Activated CD4-positive, alpha-beta T cell treated with anti-CD3 and anti-CD28 coated beads for 24 hours (primary cell): ENCODE measurements at places on chromosomes 1 and 21.

DNA sequence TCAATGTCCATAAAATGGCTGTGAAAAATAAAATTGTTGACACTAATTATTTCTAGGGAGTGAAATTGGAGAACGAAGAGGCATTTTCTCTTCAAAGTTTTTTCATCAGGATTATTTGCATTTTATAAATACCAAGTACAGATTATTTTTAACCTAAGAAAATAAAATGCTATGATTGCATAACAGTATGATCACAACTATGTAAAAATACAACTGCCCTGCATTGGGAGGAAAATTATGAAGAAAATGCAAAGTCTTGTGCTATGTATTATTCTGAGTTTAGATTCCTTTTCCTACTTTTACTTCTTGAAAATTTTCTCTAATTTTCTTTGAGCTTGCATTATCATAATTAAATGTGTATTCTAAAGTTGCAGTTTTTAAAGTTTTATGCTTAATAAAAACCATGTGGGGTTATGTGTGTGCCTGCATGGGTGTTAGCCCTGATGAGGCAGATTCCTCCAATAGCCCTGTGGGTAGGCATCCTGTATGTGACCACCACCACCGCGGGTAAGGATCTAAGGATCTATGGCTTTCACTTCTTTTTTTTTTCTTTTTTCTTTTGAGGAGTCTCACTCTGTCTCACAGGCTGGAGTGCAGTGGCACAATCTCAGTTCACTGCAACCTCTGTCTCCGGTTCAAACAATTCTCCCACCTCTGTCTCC lies 24.7 kb downstream of the STX6 start:
- DNase-seq = no peak

- no peak for DNase-seq
These were observed 356.4 kb downstream of the DISC1 start for GRCh38 chr1:231982871-231983587.

- DNase-seq = no peak
These were observed 63.6 kb upstream of the ERRFI1 start for GRCh38 chr1:8089535-8090228.

- no peak for DNase-seq
These were observed 245.1 kb downstream of the RHOU start for GRCh38 chr1:228980232-228980937.

DNA sequence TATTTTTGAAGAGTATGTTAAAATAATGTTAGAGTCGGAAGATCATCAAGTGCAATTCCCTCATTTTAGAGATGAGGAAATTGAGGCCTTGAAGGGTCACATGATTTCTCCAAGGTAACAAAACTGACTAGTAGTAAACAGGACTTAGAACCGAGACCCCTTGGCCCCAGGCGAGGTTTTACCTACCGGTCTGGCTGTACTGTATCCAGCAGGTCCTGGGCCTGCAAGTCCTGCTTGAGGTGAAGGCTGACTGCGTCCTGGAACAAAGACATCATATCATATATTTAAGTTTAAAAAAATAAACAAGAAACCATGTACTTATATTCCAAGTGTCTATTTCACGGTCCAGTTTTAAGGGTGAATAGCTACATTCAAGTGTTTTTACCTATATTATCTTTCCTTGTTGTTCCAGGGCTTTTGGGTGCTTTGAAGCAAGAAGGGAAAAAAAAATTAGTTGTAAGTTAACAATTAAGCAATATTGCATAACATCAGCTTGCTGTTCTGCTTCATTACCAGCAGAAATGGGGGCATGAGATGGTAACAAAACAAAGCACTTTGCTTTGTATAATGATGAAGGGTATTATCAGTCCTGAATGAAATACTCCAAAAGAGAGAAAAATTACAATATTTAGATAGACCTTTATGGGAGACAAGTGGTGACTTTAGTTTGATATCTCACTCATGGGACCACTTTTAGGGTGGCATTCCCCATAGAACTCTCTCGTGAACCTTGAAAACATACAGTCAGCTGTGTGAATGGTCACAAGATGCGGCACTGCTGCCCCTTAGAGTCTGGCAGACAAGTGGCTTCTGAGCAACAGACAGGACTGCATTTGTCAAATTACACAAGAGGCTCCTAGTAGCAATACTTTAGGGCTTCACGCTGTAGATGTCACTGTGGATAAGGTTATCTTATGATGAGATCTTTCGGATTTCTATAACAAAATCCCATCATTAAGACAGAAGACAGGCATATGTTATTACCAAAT lies 29.8 kb upstream of the CFAP298 start:
- no peak for DNase-seq

DNA sequence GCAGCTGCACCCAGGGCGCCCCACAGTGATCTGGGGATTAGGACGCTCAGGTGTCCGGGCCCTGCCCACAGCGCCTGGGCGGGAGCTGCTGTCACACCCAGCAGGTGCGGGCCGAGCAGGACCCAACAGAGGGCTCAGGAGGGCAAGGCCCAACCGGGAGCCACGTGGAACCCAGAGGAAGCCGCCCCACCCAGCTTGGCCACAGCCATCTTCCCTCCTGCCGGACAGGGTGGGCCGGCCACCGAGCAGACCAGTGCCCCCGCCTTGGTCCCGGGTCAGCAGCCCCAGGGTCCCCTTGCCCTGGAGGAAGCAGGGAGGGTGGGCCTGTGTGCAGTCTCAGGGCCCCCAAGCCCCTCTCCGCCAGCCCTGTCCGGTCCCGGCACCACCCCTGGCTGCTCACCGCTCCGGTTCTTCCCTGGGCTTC lies 6.3 kb upstream of the TTLL10 start:
- no peak for DNase-seq

DNA sequence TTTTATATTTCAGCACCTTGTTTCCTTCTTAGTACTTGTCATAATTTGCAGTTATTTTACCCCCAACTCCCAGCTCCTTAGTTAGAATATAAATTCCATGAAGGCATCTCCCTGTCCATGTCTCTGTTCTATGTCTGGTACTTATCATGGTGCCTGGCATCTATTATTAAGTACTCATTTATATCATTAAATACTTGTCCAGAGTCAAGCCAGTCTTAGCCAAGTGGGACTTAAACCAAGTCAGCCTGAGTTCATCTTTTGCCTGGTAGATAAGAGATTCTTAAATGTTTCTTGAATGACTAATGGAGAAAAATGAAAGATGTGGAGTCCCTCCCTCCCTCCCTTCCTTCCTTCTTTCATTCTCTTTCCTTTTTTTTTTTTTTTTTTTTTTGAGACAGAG lies 9.4 kb downstream of the SLC25A44 start:
- DNase-seq = no peak

GRCh38 chr1:223853748-223854147 lies 8.0 kb upstream of the TP53BP2 start:
- DNase-seq = no peak

DNA sequence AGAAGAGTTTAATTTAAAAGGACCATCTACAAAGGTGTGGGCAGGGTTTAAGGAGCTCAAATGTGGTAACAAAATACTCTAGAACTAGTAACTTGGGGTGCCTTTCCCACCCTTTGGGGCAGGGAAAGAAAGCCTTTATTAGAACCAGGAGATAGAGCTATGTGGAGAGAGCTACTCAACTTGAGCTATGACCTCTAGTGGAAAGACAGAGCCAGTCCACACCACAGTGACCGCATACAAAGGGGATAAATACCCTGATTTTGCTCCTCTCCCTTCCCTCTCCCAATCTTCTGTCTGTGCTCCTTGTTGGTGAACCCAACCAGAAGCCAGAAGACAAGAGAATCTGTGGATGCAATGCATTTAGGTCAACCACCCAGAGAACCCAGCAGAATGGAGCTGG lies 54.4 kb upstream of the JAK1 start:
- no peak for DNase-seq

DNA sequence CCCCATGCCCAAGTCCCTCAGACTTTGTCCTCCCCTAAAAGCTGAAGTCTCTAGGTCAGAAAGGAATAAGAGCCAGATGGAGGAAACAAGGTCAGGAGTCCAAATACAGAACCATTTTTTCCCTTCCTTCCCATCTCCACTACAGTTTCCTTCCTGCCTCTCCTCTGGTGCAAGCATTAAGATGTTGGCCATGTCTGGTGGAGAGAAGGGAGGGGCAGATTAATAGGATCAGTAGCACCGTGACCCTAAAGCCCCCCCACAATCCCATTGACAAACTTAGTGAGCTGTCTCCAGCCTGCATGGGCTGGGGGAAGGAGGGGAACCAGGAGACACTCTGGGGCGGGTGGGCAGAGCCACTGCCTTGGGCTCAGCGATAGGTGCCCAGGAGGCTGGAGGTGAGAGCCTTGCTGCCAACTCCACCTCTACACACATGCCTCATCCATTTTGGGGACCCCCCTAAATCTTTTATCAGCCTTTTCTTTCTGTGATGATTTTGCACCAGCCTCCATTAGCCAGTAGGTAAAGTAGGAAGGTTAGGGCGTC lies 59.8 kb downstream of the RHBG start:
- no peak for DNase-seq

- DNase-seq = no peak
These were observed 157.2 kb downstream of the DENND1B start for GRCh38 chr1:197618061-197618460.

GRCh38 chr1:232635778-232636356 lies 5.9 kb upstream of the SIPA1L2 start:
- no peak for DNase-seq

GRCh38 chr1:42250164-42250563 lies 84.9 kb downstream of the FOXJ3 start:
- DNase-seq = no peak

- no peak for DNase-seq
These were observed 24.3 kb downstream of the PER3 start for GRCh38 chr1:7808253-7808844.

GRCh38 chr1:171739656-171740055 lies 2.2 kb downstream of the VAMP4 start:
- DNase-seq = no peak

GRCh38 chr1:89780721-89781120 lies 40.1 kb upstream of the LRRC8D start:
- peak; percentile 12 for DNase-seq

GRCh38 chr1:112761714-112762480 lies 46.8 kb upstream of the PPM1J start:
- no peak for DNase-seq

DNA sequence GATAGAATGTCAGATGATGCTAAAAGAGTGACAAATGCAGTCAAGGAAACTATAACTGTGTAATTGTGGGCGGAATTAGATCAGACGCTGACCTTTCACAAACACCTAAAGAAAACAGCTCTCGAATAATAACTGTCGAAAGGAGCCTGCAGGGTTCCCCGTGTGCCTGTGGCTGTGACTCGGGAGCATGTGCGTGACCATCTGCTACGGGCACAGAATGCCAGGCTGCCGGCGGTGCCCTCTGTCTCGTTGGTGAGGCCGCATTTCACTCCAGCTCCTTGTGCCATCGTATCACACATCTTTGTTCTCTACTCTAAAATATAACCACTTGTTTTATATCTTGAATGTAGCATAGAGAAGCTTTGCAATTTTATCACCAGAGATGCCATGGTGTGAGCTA lies 267.8 kb upstream of the FMN2 start:
- no peak for DNase-seq

- no peak for DNase-seq
These were observed 273.3 kb downstream of the OLFM3 start for GRCh38 chr1:101723415-101723814.

DNA sequence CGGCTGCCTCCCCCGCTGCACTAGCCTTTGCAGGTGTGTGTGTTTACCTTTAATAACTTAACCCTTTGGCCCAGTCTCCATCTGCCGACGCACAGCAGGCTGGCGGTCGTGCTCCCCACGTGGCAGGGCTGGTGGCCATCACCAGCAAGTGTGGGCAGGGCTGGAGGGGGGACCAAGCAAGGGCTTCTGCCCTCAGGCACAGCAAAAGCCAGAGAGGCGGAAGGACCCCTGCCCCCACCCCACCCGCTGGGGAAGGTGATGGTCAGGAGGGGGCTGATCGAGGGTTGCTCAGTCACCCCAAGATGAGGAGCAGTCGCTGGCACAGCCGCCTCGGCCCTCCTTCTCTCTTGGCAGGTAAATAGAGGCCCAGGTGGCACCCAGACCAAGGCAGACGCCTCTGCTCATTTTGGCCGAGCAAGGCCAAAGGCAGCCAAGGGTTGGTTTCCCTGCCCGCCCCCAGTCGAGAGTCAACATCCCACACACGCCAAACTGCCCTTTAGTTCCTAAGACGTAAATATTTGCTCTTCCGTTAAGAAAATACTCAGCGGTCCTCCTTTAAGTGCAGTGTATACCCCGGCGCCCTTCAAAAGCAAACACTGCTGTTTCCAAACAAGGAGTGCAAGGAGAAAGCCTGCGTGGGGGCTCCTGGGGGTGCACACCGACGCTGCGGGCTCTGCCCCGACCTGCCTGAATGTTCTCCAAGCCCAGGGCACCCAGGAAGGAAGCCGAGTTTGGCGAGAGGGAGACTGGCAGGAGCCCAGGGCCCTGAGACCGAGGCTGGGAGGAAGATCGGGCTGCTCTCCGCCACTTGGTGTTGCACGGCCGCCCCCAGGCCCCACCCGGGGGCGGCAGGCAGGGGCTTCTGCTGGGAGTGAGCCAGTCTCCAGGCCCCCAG lies 82.7 kb downstream of the SIK1 start:
- DNase-seq = no peak

GRCh38 chr1:4171480-4172450 lies 271.7 kb upstream of the C1orf174 start:
- no peak for DNase-seq

DNA sequence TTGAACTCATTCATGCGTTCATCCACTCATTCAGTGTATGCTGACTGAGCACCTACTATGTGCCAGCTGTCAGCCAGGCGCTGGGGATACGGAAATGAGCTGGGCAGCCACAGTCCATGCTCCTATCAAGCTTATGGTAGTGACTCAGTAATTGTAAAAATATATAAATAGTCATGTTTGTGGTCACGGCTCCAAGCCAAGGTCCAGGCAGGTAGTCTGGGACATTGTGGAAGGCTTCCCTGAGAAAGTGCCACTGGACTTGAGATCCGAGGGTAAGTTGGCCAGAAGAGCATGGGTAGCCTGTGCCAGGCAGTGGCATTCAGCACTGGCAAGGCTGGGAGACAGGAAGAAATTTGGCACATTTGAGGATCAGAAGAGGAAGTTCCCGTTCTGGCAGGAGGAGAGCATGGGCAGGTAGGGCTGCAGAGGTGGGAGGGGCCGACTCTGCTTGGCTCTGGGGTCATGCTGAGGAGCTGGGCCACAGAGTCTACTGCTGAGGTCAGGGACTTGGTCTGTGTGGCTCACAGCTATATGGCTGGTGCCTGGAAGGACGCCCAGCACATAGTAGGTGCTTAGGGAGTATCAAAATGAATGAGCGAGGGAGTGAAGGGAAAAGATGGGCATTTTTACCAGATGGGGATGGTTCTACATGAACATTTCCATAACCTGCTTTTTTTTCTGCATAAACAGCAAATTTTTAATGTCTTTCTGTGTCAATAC lies 6.9 kb downstream of the PTPRF start:
- no peak for DNase-seq

DNA sequence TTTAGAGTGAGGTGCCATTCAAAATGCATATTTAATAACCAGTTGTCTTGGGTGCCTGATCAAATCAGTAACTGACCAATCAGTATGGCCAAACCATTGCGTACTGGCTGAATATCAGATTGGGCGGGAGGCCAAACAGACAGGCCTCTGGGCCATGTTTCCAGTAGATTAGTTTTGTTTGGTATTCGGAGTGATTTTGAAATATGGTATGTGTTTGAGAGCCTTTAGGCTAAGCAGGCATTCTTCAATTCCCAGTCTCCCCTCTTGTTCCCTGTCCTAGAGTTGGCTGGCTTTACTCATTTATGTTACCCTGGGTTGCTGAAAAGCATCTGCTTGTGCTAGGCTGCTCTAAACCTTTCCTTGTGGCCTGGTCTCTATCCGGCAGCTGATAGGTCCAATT lies 80.1 kb downstream of the BACH1 start:
- DNase-seq = no peak
